ENCODE measurements at places on chromosomes 3 and 15.

- DNase-seq, result no peak
Measured at GRCh38 chr3:139185527-139185926, 140.8 kb upstream of the PRR23C start.

DNA sequence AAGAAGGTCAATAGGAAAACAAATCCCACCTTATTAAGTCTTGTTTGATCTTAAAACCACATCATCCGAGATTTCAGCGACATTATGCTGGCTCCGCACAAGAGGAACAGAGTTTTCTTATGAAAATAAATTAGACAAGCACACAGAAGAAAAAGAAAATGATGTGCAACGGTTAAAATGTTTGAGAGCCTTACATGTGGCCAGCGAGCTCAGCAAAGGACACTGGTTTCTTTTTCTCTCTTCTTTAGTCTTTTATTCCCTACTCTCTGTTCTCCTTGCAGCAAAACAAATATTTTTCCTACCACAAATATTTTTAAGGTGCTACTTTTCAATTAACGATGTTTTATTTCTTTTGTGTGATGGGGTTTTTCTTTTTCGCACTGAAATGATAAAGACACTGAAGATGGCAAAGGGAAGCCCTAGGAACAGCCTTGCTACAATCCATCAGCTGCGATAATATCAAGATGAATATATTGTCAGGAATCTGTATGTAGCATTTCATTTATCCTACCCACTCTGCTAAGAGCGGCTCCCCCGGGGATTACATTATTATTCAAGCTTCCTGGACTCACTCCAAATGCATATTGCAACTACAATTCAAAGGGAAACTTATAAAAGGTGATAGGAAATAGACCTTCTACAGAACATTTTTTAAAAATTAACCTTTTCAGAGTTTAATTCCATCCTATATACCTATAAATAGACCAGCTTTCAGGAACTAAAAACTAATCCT lies 72.9 kb downstream of the ANXA2 start:
- peak; percentile 21 for DNase-seq

DNA sequence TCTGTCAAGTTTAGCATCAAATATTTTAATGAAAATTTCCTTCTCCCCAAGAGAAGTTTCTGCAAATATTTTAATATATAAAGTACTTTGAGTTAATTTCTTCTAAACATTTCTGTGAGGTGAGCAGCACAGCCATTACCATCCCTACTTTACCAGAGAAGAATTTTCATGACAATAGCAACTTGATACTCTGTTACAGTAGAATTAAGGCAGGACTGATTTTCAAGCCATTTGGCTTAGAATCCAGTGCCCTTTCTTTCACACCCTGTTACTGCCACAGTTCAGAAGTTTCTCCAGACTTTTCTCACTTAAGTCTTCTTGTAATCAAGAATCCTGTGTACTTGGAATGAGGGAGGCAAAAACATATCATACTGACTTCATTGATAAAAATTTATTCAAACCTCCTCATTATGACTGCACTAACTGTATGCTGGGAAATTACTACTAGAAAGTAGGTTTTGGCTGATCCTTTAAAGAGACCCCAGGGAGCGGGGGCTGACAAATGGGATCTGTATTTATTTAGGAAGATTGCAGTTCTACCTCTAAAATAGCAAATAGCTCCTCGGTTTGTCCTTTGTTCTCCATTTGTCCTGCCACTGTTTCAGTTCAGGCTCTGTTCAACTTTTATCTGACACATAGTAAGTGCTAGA lies 557.0 kb upstream of the SGO1 start:
- no peak for DNase-seq

DNA sequence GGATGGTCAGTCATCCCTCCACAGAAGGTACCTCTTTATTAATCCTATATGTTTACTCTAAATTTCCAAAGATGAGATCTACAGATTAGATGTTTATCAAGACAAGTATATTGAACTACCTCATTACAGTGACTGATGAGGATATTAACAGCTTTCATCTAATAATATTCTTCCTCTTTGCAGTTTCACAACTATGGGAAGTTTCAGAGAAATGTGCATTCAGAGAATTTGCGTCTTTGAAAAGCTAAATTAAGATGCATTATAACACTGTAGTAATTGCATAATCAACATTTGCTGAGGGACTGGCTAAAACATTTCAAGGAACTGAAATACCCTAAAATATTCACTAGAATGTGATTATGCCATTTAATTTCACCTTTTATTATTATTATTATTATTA lies 46.7 kb downstream of the MCF2L2 start:
- DNase-seq, result no peak

DNA sequence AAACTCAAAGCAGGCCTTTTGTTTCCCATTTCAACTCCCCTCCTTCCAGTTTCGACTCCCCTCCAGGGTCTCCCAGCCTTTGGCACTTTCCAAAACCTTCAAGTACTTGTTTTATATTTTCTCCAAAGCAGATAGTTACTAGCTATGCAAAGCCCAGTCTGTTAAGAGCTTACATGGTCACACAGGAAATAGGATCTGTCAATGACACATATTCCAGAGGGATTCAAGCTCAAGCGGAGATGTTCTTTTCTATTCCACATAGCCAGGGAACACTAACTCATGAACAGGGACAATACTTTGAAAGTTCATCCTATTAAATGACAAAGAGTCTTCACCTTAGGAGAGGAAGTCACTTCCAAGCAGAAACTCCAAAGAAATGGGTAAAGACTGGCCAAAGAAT lies 18.6 kb downstream of the SUCLG2 start:
- DNase-seq, result no peak

GRCh38 chr3:71277341-71277740 lies 306.2 kb downstream of the FOXP1 start:
- DNase-seq, result no peak

- no peak for DNase-seq
Measured at GRCh38 chr15:95141486-95141885, 910.1 kb downstream of the MCTP2 start.

DNA sequence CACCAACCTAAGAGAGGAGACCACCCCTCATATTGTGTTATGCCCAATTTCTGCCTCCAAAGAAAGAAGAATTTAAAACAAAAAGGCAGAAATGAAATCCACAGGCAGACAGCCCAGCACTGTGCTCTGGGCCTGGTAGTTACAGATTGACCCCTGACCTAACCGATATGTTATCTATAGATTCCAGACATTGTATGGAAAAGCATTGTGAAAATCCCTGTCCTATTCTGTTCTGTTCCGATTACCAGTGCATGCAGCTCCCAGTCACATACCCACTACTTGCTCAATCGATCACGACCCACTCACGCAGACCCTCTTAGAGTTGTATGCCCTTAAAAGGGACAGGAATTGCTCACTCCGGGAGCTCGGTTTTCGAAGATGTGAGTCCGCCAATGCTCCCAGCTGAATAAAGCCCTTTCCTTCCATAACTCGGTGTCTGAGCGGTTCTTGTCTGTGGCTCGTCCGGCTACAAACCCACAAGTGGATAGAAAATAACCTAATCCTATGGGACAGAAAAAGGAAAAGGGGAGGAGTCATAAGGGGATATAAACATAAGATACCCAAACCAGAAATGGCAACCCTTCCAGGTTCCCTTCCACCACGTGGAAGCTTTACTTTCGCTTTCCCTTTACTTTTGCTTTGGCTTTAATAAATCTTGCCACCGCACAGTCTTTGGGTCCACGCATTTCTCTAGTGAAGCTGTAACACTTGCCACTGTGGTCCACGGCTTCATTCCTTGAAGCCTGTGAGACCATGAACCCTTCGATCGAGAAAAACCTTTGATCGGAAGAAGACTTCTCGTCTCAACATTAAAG lies 1.7 kb upstream of the CFAP91 start:
- DNase-seq, result no peak

DNA sequence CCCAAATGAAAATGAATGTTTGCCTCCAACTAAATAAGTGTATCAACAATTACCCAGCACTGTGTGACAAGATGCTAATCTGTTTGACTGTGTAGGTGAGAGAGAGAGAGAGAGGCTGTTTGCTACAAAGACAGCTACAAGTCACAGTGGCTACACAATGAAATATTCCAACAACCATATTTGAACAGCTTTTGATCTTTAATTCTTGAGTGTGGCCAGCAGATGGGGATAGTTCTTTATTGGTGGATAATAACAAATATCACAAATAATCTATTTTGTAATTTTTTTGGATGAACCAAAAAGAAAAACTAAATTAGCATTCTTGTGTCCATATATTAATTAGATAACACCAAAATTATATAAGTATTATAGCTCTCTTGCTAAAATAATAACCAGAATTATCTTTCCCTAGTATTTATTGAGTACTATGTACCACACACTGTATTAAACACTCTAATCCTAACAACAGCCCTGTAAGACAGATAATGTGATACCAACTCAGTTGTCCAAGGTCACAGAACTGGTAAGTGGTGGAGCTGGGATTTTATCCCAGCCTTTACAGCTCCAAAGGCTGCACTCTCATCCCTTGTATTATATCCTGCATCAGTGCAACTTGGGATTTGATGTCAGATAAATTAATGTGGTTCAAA lies 61.9 kb upstream of the C3orf80 start:
- DNase-seq, result no peak

DNA sequence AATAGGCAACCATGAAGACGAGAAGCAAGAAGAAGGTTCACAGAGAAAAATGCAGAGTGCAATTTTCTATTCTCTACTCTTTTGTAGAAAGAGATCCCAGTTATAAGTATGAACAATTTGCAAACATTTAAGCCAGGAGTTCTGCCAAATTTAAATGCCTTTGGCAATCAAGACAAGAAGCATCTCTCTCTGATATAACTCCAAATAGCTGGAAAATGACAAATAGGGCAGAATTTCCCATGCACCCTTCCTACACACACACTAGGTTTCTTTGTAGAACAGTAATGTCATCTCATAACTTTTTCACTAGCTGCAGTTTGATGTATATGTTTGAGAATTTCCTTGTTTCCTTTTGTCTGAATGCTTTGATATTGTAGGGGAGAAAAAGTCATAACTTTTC lies 333.5 kb upstream of the AZI2 start:
- DNase-seq, result no peak

- DNase-seq, result no peak
Measured at GRCh38 chr3:21274079-21274571, 476.9 kb downstream of the ZNF385D start.

GRCh38 chr3:187039100-187039722 lies 100.1 kb downstream of the RPL39L start:
- DNase-seq, result no peak

DNA sequence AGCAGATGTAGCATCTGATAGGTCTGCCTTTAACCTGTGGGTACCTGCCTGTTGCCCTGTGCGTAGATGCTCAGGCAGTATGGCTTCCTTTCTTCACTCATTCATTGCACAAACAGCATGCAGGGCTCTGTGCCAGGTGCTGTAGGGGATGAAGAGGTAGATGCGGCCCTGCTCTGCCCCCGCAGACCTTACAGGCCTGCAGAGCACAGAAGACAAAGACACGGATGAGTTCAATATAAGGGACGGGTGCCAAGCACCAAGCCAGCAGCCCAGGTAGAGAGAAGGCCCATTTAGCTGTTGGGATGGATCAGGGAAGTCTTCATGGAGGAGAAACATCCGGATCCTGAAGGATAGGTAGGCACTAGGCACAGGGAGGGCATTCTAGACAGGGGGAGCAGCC lies 69.4 kb downstream of the AAGAB start:
- no peak for DNase-seq

DNA sequence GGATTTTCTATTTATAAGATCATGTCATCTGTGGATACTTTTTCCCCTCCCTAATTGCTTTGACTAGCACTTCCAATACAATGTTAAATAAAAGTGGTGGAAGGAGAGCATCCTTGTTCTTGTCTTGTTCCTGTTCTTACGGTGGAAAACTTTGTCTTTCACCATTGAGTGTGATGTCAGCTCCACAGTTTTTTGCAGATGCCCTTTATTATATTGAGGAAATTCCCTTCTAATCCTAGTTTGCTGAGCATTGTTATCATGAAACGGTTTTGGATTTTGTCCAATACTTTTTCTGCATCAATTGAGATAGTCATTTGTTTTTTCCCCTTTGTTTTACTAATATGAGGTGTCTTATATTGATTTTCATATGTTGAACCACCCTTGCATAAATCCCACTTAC lies 19.9 kb upstream of the IL20RB start:
- no peak for DNase-seq

DNA sequence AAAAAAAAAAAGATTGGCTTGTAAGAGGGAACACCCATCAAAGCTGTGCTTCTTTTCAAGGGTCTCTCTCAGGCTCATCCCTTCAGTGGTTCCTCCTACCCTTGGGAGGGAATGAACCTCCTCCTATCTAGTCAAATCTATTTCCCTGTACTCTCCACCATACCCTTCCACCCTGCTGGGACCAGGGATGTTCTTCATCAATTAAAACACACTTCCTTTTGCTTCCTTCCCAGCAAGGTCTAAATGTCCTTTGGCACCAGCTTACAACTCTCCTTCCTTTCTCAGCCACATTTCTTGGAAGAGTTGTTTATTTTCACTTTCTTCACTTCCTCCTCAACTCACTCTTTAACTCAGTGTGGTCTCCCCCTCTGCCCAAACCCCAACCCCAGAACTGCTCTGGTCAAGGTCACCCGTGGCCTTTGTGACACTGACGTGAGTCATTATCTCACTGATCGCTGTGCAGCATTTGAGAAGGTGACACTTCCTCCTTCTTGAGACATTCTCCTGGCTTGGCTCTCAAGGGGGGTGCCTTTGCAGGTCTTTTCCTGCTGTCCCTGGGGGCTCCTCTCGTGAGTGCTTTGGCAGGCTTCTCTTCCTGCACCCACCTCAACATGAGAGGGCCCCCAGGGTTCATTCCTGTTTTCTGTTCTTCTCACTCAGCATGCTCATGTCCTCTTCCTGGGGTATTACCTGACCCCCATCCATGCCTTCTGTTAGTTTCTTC lies 210.5 kb upstream of the TLE3 start:
- DNase-seq, result no peak

DNA sequence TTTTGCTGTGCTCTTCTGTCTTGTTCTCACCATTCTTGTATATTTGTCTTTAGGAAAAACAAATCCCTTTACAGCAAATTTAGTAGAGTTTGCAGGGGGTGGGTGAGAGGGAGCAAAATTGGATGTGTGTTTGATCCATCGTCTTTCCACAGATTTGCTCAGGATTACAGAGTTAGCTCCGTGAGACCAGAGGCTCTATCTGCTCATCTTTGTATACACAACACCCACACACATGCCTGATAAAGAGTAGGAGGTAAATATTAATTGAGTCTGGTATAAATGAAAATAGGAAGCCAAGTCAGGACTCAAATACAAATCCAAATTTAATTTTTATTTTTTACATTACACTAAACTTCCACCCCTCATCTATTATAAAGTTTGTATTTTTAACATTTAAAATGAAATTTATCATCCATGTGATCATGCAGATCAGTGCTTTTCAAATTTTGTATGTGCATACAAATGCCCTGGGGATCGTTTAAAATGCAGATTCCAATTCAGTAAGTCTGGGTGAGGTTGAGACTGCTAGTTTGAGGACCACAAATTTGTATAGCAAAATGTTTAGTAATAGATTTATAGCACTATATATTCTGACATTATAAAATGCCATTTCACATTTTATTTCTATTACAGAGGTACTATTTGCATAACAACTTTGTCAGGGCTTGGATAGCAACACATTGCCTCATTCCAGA lies 326.7 kb downstream of the LSAMP start:
- DNase-seq, result no peak

DNA sequence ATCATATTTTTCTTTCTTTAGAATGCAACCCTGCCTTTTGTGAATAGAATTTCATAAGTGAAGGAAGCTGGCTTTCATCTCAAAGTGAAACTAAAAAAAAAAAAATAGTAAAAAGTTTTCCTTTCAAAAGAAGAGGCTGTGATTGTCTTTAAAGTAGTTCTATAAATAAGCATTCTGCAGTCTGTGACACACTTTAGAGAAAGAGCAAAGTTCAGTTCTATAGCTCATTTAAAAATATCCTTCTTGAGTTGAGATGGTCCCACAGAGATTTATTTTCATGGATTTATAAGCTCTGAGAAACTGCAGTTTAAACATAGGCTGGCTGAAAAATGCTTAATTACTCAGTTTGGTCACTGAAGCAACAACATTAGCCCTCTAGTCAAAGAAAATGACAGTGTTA lies 36.1 kb upstream of the CNTN6 start:
- DNase-seq, result no peak

Data from BE2C (cell line).